GM12878 (cell line): ENCODE measurements at places on chromosomes 7 and 10. TPM values are rescaled to one million over a fixed set of nuclear protein-coding genes. Genes with fewer than 3 reads are reported as not detected.

Gene IDI2
- not detected in 2 replicates for total RNA-seq

Gene GATA3
- total RNA-seq, result 0.64 and 0.80 TPM in 2 replicates

GRCh38 chr10:113583571-113583970 is 30.7 kb downstream of the HABP2 start:
- DNase-seq, result no peak

DNA sequence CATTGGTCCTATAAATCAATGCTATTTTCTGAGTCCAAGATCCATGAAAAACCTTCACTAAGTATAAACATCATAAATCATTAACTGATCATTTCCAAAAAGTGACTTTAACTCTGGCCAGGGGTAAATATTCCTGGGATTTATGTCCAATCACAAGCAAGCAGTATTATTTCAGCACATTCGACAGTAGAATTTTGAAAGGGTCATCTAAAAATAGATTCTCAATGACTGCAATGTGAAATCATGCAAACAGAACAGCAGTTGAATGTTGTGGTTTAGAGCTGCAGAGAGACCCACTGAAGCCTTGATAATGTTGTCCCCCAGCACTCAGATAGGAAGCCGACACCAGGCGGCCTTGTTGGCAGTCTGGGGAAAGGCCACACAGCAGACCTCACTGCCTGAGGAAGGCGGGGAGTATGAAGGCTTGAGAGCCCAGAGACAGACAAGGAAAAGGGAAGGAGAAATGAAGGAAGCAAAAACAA is 38.1 kb downstream of the FAM107B start:
- DNase-seq, result no peak

DNA sequence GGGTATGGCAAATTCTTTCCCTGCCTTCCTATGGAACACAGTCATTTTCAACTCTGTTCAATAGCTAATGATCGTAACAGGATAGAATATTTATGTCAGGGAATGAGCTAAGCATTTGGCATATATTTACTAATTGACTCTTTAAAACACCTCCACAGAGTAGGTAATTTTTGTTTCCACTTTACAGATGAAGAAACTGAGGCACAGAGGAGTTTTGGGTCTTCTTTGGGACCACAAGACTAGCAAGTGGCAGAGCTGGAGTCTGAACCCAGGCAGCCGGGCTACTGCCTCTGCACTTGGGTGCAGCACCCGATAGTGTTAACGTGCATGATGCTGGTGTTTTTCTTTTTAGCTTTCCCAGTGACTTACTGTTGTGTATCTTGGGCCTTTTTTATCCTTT is 384.0 kb downstream of the SFMBT2 start:
- no peak for DNase-seq

GRCh38 chr10:12699258-12699700 is 302.2 kb downstream of the CCDC3 start:
- no peak for DNase-seq

- no peak for DNase-seq
These were observed 45.9 kb upstream of the ARHGAP12 start for GRCh38 chr10:31974434-31975124.

GRCh38 chr7:157745721-157746709 is 409.2 kb downstream of the DNAJB6 start:
- DNase-seq, result no peak

GRCh38 chr7:104943502-104944343 is 70.3 kb upstream of the KMT2E start:
- DNase-seq, result peak; percentile 83

DNA sequence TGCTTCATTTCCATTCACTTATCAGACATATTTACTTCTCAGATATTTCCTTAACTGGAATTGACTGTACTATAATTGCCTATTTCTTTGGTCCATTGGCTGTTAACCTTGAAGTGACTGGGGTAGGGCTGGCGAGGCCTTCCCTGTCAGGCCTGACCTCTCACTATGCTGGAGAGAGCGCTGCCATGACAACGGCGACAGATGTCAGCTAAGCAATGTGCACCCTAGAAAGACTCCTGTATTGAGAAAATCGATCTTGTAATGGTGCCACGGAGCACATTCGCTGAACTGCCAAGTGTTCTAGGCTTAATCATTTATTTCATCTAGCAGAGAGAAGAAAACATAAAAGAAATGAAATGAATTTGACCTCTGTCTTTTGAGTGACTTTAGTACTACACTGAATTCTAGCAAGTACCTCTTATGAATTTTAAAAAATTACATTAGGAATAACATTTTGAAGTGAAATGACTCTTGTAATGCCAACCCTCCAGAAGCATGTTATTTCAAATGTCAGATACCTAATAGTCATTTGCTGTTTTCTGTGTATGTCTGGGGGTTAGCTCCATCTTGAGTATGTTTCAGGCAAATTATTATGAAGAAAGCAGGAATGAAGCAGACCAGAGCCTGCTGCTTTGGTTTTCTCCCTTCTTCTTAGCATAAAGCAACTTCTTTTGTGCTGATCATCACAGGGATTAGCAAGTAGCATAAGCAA is 148.0 kb downstream of the SNX10 start:
- no peak for DNase-seq

GRCh38 chr10:98012644-98013043 is 17.8 kb downstream of the CRTAC1 start:
- no peak for DNase-seq
